EH (cell line): ENCODE measurements at places on chromosomes 16 and 17.
A peak's percentile ranks its signal among the peaks of the same experiment; 100 is the strongest.

- DNase-seq, result peak; percentile 60
Measured at GRCh38 chr17:82012640-82013295, 9.9 kb downstream of the CENPX start.

GRCh38 chr16:60651346-60651745 is 1384.9 kb downstream of the CDH8 start:
- DNase-seq, result no peak

DNA sequence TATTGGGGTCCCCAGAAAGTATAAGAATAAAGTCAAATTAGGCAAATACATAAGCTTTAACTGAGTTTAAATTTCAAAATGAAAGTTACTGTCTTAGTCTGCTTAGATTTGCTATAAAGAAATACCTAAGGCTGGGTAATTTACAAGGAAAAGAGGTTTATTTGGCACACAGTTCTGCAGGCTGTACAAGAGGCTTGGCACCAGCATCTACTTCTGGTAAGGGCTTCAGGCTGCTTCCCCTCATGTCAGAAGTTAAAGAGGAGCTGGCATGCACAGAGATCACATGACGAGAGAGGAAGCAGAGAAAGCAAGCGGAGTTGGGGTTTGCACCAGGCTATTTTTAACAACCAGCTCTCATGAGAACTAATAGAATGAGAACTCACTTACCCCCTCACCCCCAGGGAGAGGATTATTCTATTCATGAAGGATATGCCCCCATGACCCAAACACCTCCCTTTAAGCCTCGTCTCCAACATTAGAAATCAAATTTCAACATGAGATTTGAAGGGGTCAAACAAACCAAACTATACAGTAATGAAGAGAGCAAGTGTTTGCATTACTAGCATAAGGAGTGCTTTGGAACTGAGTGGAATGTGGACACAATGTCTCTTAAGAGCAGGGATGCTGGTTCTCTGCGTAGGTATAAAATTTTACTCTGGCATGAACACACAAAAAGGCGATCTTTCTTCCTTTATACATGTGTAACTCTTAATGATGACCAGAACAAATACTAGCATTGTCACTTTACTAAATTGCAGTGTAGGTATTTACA is 292.8 kb upstream of the PMFBP1 start:
- no peak for DNase-seq

DNA sequence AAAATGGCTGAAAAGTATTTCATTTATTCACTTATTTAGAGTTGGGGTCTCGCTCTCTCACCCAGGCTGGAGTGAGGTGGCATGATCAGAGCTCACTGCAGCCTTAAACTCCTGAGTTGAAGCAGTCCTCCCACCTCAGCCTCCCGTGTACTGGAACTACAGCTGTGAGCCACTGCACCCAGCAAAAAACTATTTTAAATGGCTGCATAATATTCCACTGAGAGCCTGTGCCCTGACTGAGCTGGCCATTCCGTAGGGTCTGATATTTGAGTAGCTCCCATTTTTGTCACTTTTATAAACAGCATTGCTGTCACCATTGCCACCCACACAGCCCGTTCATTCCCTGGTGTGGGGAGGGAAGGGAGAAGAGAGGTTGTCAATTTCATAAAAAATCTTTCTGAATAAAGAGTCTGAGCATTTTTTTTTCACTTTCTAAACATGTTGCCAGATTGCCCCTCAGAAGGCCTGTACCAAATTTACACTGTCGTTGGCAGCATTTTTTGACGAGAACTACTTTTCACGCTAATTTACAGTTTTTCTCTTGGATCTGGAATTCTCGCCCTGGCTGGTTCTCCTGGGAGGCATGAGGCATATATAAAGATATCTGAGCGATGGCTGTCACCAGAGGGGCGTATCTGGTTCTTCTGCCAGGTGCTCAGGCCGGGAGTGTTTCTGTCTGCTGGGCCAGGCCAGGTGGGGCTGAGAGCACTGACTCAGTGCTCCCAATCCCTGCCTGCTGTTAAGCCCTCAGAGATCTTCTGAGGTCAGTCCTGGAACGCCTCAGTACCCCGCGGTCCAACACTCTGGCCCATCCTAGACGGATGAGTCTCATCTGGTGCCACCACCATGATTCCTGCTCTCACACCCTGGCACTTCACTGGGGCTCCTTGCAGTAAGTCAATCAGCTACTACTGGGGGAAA is 7.2 kb upstream of the KIFC3 start:
- no peak for DNase-seq

- no peak for DNase-seq
Measured at GRCh38 chr17:17322516-17323510, 19.6 kb downstream of the NT5M start.
